ENCODE measurements at places on chromosomes 1 and 21. TPM values are rescaled to one million over a fixed set of nuclear protein-coding genes. Genes with fewer than 3 reads are reported as not detected.

DNA sequence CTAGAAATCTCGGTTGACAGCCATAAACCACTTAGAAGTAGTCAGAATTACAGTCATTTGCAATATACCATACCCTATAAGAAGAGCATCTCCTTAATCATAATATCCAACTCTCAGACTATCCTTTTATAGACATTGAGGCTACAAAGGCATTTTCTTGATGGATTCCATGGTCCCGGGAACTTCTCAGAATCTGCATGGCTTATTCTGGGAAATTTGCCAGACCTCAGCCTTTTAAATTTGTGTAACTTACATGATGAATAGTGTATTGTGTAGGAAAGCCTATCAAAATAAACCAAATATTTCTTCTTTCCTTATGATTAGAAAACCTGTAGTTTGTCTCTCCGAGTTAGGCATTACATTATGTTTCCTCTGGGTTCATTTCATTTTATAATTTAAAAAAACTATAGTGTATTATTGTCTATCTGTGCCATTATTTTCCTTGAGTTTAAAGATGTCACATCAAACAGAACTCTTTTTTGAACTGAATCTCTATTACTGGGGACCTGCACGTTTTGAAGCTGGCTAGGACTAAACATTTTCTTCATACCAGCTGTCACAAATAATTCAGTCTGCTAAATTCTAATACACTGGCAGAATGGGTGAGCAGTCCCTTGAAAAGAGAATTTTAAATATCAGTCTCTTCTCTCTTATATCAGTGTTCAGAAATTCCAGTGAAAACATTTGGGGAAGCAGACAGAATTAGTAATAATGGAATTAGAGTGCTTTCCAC is 102.9 kb downstream of the GABPA start:
- no peaks in the 10 kb centered on the region for H3K36me3 ChIP-seq
- no peaks in the 10 kb centered on the region for H3K4me1 ChIP-seq
- H3K27ac ChIP-seq = no peak overlapping the region
- peaks cover 17% of the 10 kb centered on the region for H3K27me3 ChIP-seq
- no peak overlapping the region for H3K4me3 ChIP-seq

GRCh38 chr1:180494370-180494769 is 8.0 kb downstream of the ACBD6 start:
- H3K4me1 ChIP-seq = peaks cover 6% of the 10 kb centered on the region
- no peaks in the 10 kb centered on the region for H3K27me3 ChIP-seq
- H3K36me3 ChIP-seq = 0 out of 2 replicates have a peak, but pooled peaks cover 4% of the 10 kb centered on the region
- no peak overlapping the region for H3K4me3 ChIP-seq
- H3K27ac ChIP-seq = no peak overlapping the region
- no peak for DNase-seq

DNA sequence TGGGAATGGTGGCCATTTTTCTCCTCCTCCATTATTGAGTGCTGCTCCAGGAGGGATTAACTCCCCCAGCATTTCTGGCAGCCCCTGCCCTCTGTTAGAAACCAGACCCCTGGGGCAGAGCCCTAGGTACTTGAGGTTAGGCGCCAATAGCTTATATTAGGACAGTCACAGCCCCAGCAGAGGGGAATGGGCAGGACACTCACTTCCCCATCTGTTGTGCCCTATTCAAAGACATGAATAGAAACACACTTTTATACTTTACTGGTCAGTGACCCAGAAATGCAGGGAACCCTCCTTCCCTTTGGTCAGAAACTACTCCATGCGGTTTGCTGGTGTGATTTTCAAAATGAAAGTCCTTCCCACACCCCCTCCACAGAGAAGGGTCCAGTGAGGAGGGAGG is 267.7 kb downstream of the PTBP2 start:
- peaks cover 9% of the 10 kb centered on the region for H3K4me1 ChIP-seq
- no peak for DNase-seq
- H3K27ac ChIP-seq = no peak overlapping the region
- no peak overlapping the region for H3K4me3 ChIP-seq
- no peaks in the 10 kb centered on the region for H3K36me3 ChIP-seq

DNA sequence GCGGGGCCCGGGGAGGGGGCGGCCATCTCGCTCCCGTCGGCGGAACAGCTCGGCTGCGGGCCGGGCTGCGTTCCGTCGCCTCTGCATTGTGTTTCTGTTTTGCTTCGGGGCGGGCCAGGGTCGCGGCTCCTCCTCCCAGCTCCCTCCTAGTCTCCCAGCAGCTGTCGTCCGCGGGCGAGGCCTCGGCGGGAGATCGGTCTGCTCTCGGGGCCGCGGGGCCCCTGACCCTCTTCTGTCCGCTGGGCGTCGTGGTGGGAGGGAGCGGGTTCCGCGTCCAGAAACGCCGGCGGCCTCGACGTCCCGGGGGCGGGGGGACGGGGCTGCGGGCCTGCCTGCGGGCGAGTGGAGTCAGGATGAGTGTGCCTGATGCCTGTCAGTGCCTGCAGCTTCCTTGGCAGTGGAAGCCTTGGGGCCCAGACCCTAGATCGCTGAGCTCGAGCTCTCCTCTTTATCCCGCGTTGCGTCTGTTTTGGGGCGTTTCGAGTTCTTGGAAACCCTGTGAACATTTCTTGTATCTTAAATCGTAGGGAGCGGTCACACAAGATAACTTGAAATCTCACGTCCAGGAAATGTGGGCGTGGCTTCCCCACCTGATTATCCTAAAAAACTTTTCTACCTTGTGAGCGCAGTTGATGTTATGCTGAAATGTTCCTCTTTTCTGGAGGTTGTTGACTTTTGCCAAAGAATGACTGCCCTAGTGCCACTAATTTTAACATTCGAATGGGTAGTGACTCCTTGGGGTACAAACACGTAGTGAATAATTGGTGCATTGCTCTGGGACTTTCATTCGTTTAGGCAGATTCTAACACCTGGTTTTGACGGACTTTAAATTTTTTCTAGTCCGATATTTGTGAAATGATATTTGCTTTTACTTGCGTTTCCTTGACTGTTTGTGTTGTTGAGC is 676 bp downstream of the MORC3 start:
- peaks cover 38% of the 10 kb centered on the region for H3K4me1 ChIP-seq
- peak overlapping the region; percentile 86 for H3K27ac ChIP-seq
- peak; percentile 88 for DNase-seq

DNA sequence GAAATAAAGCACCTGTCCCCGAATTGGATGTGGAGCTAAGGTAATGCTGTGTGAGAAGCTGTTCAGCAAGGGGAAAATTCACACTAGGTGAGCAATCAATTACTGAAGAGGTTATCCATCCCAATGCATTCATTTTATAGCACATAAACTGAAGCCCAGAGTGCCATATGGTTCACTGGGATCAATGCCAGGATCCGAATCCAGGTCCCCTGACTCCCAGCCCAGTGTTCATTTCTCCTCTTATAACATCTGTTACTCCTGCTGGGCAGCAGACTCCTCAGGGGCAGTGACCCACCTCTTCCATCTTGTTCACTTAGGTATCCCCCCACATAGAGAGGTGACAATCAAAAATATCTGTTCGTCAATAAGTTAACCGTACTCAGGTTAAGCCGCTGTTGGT is 13.2 kb upstream of the SEC16B start:
- H3K27ac ChIP-seq = peak overlapping the region; percentile 90
- no peak for DNase-seq
- peaks cover 19% of the 10 kb centered on the region for H3K4me1 ChIP-seq
- H3K36me3 ChIP-seq = no peaks in the 10 kb centered on the region
- peak overlapping the region; percentile 59 for H3K4me3 ChIP-seq
- H3K27me3 ChIP-seq = no peaks in the 10 kb centered on the region

- DNase-seq = no peak
- no peak overlapping the region for H3K4me3 ChIP-seq
- H3K27me3 ChIP-seq = no peaks in the 10 kb centered on the region
- H3K4me1 ChIP-seq = peaks cover 20% of the 10 kb centered on the region
- no peak overlapping the region for H3K27ac ChIP-seq
- H3K36me3 ChIP-seq = no peaks in the 10 kb centered on the region
Observed at GRCh38 chr1:197798492-197798891, 23.2 kb upstream of the DENND1B start.

GRCh38 chr21:39663742-39664492 is 51.2 kb downstream of the B3GALT5 start:
- no peak overlapping the region for H3K27ac ChIP-seq
- no peak overlapping the region for H3K4me3 ChIP-seq
- no peaks in the 10 kb centered on the region for H3K36me3 ChIP-seq
- DNase-seq = no peak
- H3K4me1 ChIP-seq = peaks cover 8% of the 10 kb centered on the region

- no peaks in the 10 kb centered on the region for H3K36me3 ChIP-seq
- no peaks in the 10 kb centered on the region for H3K4me1 ChIP-seq
- H3K27ac ChIP-seq = no peak overlapping the region
- DNase-seq = no peak
- H3K27me3 ChIP-seq = no peaks in the 10 kb centered on the region
Observed at GRCh38 chr1:51324251-51325010, 5.9 kb downstream of the TTC39A start.

DNA sequence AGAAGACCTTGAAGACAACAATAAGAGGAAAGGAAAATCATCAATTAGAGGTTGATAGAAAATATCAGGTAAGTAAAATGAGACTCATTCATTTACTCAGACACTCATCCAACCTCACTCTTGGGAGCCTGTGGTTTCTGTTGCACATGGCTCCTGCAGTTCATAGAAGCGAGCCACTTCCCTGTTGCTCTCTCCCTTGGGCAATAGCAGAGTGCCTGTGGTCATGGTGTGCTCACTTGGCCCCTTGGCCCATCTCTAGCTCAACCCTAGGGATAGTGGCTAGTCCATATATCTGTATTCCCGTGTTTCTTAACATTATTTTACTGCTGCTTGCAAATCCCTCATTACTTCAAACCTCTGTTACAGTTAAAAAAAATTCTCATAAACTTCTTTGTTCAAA is 368.6 kb downstream of the PTPRC start:
- H3K27ac ChIP-seq = no peak overlapping the region
- no peak overlapping the region for H3K4me3 ChIP-seq
- H3K36me3 ChIP-seq = no peaks in the 10 kb centered on the region

GRCh38 chr1:47558601-47559593 is 121.1 kb downstream of the FOXD2 start:
- H3K4me1 ChIP-seq = no peaks in the 10 kb centered on the region
- H3K27ac ChIP-seq = no peak overlapping the region
- H3K27me3 ChIP-seq = peaks cover 10% of the 10 kb centered on the region
- no peaks in the 10 kb centered on the region for H3K36me3 ChIP-seq
- no peak overlapping the region for H3K4me3 ChIP-seq

- H3K4me3 ChIP-seq = no peak overlapping the region
- H3K27me3 ChIP-seq = no peaks in the 10 kb centered on the region
- H3K4me1 ChIP-seq = peaks cover 87% of the 10 kb centered on the region
- DNase-seq = no peak
- H3K36me3 ChIP-seq = peaks cover 14% of the 10 kb centered on the region
Observed at GRCh38 chr1:85449356-85449755, 15.6 kb downstream of the DDAH1 start.

DNA sequence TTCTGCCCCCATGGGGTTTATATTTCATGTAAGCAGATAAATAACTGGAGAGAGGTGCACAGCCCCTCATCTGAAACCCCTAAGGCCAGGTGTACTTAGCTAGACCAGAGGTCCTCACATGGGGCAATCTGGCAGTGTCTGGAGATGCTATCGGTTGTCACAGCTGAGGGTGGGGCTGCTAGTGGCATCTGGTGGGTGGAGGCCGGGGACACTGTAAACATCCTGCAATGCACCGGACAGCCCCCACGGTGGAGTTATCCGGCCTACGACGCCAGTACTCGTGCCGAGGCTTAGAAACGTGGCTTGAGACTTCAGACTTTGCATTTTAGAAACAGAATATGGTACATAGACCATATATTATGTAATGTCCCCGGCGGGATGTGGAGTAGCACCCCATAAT is 186.5 kb upstream of the VAMP3 start:
- peaks cover 12% of the 10 kb centered on the region for H3K4me1 ChIP-seq
- H3K27ac ChIP-seq = no peak overlapping the region
- H3K4me3 ChIP-seq = no peak overlapping the region
- no peaks in the 10 kb centered on the region for H3K36me3 ChIP-seq
- no peak for DNase-seq

GRCh38 chr1:110580244-110580643 is 25.9 kb downstream of the KCNA2 start:
- no peaks in the 10 kb centered on the region for H3K36me3 ChIP-seq
- DNase-seq = no peak
- no peaks in the 10 kb centered on the region for H3K27me3 ChIP-seq
- H3K4me3 ChIP-seq = no peak overlapping the region
- no peak overlapping the region for H3K27ac ChIP-seq

- peaks cover 37% of the 10 kb centered on the region for H3K4me1 ChIP-seq
- no peaks in the 10 kb centered on the region for H3K27me3 ChIP-seq
- H3K4me3 ChIP-seq = no peak overlapping the region
- DNase-seq = no peak
Observed at GRCh38 chr1:7302873-7303272, 468.2 kb upstream of the VAMP3 start.

DNA sequence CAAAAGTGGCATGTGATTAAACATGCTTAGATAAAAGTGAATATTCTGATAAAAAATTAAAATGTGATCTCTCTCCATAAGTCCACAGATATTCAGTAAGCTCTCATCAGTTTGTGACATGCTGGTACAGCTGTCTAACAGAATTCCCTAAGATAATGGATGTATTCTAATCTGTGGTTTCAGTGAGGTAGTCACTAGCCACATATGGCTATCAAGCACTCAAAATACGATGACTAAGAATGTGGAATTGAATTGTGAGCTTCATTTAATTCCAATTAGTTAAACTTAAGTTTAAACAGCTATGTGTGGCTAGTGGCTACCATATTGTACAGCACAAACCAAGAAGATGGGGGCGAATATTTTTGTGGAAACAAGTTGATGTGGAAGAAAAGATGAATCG is 4.1 kb upstream of the REG4 start:
- H3K27me3 ChIP-seq = no peaks in the 10 kb centered on the region
- H3K4me3 ChIP-seq = no peak overlapping the region
- H3K4me1 ChIP-seq = peaks cover 5% of the 10 kb centered on the region
- H3K36me3 ChIP-seq = no peaks in the 10 kb centered on the region
- peak; percentile 23 for DNase-seq

GRCh38 chr1:34029954-34030353 is 135.1 kb downstream of the CSMD2 start:
- no peak overlapping the region for H3K27ac ChIP-seq
- H3K27me3 ChIP-seq = no peaks in the 10 kb centered on the region
- no peak overlapping the region for H3K4me3 ChIP-seq
- H3K4me1 ChIP-seq = no peaks in the 10 kb centered on the region

GRCh38 chr1:20108366-20109123 is 10.8 kb downstream of the PLA2G2D start:
- no peak overlapping the region for H3K4me3 ChIP-seq
- no peak for DNase-seq
- peaks cover 13% of the 10 kb centered on the region for H3K4me1 ChIP-seq
- no peak overlapping the region for H3K27ac ChIP-seq

DNA sequence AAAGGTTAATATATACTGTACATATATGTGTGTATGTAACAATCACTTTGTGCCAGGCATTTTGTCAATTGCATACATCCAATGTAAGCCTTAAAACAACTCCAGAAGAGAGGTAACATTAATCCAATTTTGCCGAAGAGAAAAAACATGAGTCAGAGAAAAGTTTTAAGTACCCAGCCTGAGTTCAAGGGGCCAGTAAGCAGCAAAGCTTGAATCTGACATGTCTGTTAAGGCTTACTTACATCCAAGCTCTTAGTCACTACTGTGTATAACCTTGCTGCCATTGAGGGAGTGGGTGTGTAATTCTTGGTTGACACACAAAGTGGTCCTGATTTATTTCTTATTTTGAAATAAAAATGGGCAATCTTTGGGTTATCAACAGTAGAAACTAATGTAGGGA is 360.4 kb upstream of the LYPLAL1 start:
- DNase-seq = peak; percentile 29
- no peaks in the 10 kb centered on the region for H3K27me3 ChIP-seq
- H3K27ac ChIP-seq = no peak overlapping the region
- no peaks in the 10 kb centered on the region for H3K36me3 ChIP-seq
- no peak overlapping the region for H3K4me3 ChIP-seq

Gene TMEM269
- not detected for total RNA-seq

Gene CCDC24
- total RNA-seq = 4.7 TPM

Gene LAMC2
- 2.4 TPM for total RNA-seq

Gene CASZ1
- under 0.01 TPM for total RNA-seq

Gene TADA1
- total RNA-seq = 6.2 TPM

Gene SFT2D2
- 38.7 TPM for total RNA-seq

Gene MX1
- total RNA-seq = 1.6 TPM

Data from GM23248 (cell line).